NCI-H1048 (cell line): ENCODE measurements at places on chromosomes 4 and X.

DNA sequence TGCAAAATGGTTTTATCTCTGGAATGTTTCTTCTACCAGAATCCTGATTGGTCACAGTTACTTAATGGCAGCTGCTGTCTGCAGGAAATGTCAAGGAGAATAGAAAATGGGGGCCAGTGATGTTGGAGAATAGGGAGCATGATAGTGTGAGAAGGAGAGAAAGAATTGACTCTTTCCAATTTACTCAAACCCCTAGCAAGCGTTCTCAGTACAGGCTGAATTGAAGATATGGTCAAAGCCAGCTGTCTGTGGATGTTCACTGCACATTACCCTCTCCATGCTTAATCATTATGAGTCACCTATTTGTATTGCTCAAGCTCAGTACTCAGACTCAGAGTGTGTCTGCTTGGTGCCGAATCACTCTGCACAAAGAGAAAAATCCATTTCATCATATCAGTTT is 57.8 kb upstream of the FAM47B start:
- no peak for DNase-seq

- peak; percentile 51 for DNase-seq
These were observed at the start of gene WDFY3 for GRCh38 chr4:84966382-84967242. Gene WDFY3, minus strand, starts transcription at chr4:84966690. Its CDS starts 106,099 bp downstream, at chr4:84860591.

GRCh38 chr4:144910723-144911122 is 187.3 kb downstream of the ANAPC10 start:
- no peak for DNase-seq

DNA sequence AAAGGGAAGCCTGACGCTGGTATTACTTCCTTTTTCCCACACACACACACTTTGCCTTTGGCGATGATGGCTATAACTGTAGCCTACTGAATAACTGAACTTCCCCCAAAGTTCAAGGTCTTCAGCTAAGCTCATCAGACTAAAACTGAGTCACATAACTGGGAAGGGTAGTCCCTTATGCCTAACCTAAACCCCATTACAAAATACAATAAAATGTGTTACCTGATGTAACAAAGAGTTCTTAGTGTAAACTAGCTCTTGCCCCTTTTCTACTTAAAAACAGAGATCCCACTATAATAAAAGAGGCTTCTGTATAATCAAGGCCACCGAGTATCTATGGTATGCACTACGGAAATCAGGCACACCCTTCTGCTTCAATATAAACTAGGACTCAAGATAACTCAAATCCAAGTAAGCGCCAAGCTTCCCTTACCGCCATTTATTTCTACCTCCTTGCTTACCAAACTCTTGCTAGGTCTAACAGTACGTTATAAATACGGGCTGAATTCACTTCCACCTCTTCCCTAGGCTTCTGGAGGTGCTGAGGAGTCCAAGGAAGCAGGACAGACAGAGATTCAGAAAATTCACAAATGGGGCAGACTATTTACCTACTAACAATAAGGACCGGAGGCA is 2.4 kb downstream of the OTUD4 start:
- no peak for DNase-seq

GRCh38 chr4:48683784-48684666 is 96.1 kb downstream of the FRYL start:
- no peak for DNase-seq

DNA sequence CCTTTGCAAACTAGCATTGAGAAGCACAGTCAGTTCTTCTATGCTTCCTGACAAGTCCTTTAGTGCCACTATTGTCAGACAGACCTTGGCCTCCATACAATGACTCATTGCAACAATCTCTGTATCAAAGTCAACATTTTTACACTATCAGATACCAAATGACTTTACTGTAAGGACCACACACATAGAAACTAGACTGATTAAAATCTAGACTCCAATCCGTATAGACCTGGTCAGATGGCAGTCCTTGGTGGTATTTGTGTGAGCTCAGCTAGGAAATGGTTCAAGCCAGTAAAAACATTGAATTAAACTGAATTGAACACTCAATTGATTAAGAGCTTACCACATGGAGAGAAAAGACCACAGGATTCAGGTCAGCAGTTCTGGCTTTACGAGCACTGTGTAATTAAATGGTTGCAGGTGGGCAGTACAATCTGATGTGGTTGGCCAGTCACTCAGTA is 549.8 kb upstream of the LCORL start:
- DNase-seq, result no peak

DNA sequence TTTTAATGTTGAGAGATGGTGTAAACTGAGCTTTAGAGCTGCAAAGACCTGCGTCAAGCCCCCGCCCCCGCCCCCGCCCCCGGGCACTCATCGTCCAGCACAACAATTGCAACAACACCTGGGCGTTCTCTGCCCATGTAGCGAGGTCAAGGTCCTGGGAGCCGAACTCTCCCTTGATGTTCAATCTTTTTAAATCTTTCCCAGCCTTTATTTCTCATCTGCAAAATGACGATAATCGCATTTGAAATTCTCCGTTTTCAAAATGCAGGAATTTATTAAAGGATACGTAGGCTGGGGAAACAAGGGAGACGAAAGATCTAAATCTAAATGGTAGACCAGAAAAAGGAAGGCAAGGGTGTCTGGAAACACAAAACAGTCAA is 648 bp upstream of the MSMO1 start:
- no peak for DNase-seq

DNA sequence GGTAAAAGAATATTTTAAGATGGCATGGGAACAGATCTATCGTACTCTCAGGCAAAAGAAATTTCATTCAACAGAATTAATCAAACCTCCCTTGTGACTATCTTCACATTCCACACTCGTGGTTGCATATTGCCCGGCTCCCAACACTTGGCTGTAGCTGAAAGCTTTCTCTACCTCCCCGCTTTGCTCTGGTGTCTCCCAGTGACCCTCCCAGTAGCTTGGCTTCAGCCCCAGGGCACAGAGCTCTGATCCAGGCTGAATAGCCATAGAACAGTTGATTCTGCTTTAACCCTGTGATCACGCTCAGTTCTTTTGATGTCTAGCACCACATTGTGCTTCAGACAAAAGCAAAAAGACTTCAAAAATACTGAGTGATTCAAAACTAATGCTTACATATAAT is 24.6 kb downstream of the SLC7A11 start:
- DNase-seq, result no peak
